ENCODE measurements at places on chromosomes 5 and 9.
A peak's percentile ranks its signal among the peaks of the same experiment; 100 is the strongest.

DNA sequence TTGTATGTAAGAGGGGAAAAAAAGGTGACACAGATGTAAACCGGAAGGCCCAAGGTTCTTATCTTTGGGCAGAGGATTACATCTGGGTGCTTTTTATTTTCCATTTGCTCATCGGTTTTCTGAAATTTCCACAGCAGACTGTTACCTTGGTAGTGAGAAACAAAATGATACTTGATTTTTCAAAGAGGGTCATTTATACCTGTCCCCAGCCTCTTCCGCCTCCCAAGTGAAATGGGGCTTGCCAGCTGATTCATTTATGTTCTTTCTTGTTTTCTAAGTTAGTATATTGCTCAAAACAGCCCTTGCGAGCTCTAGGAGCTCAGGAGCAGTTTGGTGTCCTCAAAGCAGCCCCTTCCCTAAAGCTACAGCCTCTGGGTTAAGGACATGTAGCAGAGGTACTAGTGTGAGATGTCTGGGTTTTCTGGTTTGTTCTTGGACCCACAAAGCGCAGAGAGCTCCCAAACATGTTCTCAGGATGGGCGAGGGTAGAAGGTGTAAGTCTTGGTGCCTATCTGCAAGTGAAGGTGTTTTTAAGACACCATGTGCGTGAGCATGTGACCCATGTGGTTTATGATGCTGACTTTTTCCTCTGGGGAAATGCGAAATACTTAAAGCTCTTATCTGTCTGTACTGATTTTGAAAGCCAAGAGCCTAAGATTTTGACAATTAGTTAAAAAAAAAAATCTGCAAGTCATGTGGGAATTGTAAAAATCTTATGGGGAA, 38.3 kb downstream of the DAPK1 start:
- DNase-seq, result no peak

GRCh38 chr5:149636861-149637246, 55.6 kb downstream of the ARHGEF37 start:
- peak; percentile 99 for DNase-seq

DNA sequence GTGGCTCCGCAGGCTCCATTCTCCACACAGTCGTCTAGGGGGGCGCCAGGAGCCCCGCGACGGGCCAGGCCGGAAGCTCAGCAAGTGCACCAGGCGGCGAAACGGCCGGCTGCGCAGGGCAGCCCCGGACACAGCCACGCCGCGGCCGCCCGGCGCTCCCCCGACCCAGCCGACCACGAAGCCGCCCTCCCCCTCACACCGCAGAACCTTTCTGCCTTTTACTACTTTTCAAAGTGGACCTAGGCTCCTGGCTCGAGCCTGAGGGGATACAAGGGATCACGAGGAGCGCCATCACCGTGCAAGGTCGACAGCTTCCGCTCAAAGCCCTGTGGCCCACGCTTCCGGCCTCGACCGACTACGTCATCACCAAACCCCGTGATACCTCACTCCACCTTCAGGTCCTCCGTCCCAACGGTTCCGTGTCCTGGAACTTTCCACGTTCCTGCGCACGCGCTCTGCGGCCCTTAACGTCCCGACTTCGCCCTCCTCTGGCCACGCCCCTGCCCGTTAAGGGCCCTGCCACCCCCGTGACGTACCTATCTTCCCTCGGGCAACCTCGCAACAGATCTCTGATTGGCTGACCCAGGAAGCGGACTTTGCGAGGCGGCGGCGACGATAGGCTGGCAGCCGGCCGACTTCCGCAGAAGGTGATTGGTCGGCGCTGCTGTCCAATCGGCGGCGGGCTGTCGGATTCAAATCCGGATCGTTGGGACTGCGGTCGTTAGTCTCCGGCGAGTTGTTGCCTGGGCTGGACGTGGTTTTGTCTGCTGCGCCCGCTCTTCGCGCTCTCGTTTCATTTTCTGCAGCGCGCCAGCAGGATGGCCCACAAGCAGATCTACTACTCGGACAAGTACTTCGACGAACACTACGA, at the start of gene CKS2:
Gene CKS2 (plus strand): TSS at position 721 of the 871 bp plus-strand sequence. CDS start 98 bp downstream, at position 819.
- DNase-seq, result peak; percentile 100

- no peak for DNase-seq
Measured at GRCh38 chr5:146753641-146754040, 124.9 kb downstream of the PPP2R2B start.

GRCh38 chr9:104780796-104781395, 17.0 kb downstream of the NIPSNAP3B start:
- no peak for DNase-seq

DNA sequence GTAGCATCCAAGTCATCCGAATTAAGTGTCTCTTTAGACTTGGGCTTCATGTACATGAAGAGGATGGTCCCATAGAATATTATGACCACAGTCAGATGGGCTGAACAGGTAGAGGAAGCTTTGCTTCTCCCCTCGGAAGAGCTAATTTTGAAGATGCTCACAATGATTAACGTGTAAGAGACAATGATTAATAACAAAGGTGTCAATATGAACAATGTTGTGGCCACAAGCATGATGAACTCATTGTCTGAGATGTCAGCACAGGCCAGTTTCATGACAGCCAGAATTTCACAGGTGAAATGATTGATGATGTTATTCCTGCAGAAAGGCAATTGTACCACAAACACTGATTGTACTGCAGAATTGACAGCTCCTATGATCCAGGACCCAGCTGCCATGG, 626 bp downstream of the OR13C2 start:
- DNase-seq, result no peak

GRCh38 chr5:171707442-171707792, 78.2 kb upstream of the SMIM23 start:
- no peak for DNase-seq

- DNase-seq, result no peak
Measured at GRCh38 chr5:98391921-98392625, 381.4 kb upstream of the RGMB start.

DNA sequence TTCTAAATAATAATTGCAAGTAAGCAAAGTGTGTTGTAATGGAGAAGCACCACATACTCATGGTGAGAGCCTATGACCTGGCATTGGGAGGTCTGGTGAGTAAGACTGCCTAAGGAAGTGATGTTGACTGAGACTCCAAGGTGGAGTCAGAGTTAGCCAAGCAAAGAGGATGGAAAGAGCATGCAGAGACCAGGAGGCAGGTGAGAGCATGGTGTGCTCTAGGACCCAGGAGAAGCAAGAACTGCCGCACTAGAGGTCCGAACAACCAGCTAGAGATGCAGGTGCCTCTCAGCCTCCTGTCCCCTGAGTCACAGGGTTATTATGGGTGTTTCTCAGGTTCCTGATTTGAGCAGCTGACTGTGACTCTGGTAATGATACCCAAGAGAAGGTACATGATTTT, 27.3 kb downstream of the ANP32B start:
- DNase-seq, result no peak

DNA sequence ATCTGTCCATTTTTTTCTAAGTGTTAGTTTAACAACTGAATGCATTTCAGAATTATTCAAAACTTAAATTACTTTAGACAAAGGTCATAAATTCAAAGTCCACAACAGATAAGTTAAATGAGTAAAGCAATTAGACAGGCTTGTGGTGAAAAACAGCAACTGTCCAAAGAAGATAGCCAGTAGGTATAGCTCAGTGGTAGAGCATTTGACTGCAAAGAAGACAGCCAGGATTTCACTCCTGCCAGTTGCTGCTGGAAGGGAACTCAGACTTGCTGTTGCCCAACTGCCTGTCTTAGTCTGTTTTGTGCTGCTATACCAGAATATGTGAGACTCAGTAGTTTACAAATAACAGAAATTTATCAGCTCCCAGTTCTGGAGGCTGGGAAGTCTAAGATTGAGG, 10.0 kb downstream of the FANCC start:
- DNase-seq, result no peak

DNA sequence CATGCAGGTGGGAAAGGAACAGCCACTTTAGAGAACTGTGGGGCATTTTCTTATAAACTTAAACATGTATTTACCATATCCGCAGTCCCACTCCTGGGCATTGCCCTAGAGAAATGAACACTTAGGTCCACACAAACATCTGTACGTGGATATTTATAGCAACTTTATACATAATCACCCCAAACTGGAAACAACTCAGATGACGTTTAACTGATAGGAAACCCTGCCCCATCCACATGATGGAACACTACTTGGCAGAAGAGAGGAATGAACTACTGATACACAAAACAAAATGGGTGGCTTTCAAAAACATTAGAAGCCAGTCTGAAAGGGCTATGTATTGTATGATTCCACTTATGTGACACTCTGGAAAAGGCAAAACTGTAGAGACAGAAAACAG, 22.4 kb downstream of the ECM2 start:
- no peak for DNase-seq

GRCh38 chr9:119793218-119793617, 424.0 kb upstream of the BRINP1 start:
- no peak for DNase-seq

DNA sequence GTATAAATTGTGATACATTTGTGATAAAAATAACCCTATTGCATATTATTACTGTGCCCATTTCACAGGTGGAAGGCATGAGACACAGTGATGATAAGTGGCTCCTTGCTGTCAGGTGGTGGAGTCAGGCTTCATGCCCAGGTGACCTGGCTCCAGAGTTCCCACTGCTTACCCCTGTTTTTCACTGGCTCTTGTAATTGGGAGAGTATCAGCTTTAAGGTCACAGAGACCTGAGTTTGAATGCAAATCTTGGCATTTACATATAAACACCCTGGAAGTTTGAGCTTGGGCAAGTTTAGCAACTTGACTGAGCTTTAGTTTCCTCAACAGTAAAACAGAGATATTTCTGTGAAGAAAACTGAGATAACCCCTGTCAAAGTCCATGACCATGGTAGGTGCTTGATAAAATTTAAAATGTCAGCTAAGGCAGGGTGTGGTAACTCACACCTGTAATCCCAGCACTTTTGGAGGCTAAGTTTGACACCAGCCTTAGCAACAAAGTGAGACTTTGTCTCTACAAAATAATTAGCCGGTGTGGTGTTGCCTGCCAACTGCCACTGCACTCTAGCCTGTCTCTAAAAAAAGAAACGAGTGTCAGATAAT, 29.2 kb downstream of the MAT2B start:
- DNase-seq, result no peak

GRCh38 chr9:112091810-112092209, 83.3 kb downstream of the SUSD1 start:
- no peak for DNase-seq

- DNase-seq, result no peak
Measured at GRCh38 chr5:90944116-90944515, 385.5 kb downstream of the ADGRV1 start.

- no peak for DNase-seq
Measured at GRCh38 chr5:91297994-91298393, 85.1 kb downstream of the ARRDC3 start.

DNA sequence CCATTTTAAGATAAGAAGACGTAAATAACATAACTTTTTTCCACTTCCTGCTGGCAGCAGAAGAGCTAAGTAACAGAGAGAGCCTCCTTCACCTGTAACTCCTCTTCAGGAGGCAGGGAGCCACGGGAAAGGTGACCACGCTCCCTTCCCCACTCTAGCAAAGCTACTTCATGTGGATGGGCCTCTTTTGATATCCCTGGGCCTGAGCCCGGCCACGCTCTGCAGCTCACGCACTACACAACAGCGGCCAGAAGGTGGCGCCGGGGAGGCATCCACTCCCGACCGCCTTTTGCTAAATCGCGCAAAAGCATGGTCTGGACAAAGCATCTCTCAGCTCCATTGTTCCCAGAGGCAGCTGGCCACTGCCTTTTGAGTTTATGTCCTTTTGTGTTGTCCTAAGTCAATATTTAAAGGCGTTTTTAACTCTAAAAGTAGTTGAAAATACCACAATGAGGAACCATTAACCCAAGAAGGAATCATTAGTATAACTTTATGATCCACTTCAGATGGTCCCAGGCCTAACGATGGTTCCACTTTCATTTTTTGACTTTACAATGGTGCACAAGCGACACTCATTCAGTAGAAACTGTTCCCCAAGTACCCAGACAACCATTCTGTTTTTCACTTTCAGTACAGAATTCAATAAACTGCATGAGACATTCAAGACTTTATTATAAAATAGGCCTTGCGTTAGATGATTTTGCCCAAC, 23.6 kb downstream of the CMBL start:
- DNase-seq, result peak; percentile 92

DNA sequence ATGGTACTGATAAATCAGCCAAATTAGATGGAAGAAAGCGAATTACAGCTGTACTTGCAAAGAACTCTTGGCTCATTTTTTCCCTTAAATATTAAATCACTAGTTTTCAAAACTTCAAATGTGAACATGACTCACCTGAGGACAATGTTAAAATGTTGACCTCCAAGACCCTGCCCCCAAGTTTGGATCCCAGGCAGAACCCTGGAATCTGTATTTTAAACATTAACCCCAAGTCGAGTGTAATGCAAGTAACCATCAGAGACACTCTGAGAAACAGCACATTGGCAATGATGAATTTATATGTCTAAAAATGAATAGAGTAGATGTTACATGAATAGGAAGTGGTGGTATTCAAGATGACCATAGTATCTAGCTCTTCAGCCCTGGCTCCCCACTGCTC, 2.3 kb upstream of the CD274 start:
- DNase-seq, result no peak

DNA sequence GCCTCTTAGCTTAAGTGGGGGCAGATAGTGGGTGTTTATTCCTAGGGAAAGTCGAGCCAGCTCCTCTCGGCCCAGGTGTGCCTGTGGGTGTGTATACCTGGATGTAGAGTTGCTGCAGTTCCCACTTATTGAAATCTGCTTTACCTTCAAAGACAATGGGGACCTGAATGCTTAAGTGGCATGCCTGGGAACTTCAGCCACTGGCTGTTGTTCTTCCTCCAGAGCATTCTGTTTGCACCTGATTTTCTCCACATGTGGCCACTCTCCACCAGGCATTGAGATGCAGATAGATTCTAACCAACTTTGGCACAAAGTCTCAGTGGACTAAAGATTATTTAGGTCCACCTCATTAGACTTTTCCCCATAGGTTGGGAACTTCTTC, 186.8 kb downstream of the ZNF462 start:
- DNase-seq, result no peak

DNA sequence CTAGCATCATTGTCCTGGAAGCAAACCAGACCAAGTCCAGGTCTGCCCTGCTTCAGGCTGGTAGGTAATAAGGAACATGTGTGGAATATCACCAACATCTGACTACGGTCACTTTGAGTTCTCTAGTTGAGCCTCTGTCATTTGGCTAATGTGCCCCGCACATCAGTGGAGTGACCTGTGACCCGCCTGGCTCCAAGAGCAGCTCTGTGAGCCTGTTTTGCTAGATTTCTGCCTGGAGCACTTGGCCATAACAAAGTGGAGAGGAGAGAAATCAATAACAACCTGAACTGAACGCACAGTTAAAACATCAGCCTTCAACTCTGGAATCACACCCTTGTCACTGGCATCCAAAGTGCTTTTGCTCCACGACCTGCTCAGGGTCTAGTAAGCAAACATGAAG, 115.7 kb downstream of the PPP2R2B start:
- DNase-seq, result no peak

- DNase-seq, result no peak
Measured at GRCh38 chr9:91534374-91534773, 110.7 kb upstream of the NFIL3 start.

GRCh38 chr9:11338130-11338529, 725.3 kb upstream of the PTPRD start:
- no peak for DNase-seq

GRCh38 chr9:5113523-5113922, 71.9 kb downstream of the INSL6 start:
- no peak for DNase-seq

Data from left colon (tissue), 2 donors.